Urinary bladder (tissue), 4 donors: ENCODE measurements at places on chromosomes 6 and 20. TPM values are rescaled to one million over a fixed set of nuclear protein-coding genes. Genes with fewer than 3 reads are reported as not detected.

The LZTS3 gene
- 10.4 TPM for polyA plus RNA-seq

The CD24 gene
- polyA plus RNA-seq = 28.8 TPM

The GPSM3 gene
- polyA plus RNA-seq = 12.8 TPM

The KCNQ5 gene
- polyA plus RNA-seq = 1.8 TPM

The AVP gene
- not detected for polyA plus RNA-seq

The TBXT gene
- not detected for polyA plus RNA-seq

The NMBR gene
- 0.15 TPM for polyA plus RNA-seq

The CGA gene
- polyA plus RNA-seq = not detected

The APCDD1L gene
- polyA plus RNA-seq = 5.6 TPM

The HBS1L gene
- polyA plus RNA-seq = 47.3 TPM

The TGM3 gene
- not detected for polyA plus RNA-seq

The PDYN gene
- not detected for polyA plus RNA-seq

The ENPP1 gene
- polyA plus RNA-seq = 3.8 TPM

The F13A1 gene
- 113 TPM for polyA plus RNA-seq

The CALHM5 gene
- polyA plus RNA-seq = 1.7 TPM

The SIRPD gene
- polyA plus RNA-seq = 0.53 TPM

The DEFB132 gene
- 0.04 TPM for polyA plus RNA-seq

The HLA-DRB1 gene
- 107 TPM for polyA plus RNA-seq

The TREML2 gene
- 0.10 TPM for polyA plus RNA-seq

The CTCFL gene
- not detected for polyA plus RNA-seq

The NRN1 gene
- polyA plus RNA-seq = 22.7 TPM

The ADGRF1 gene
- 5.3 TPM for polyA plus RNA-seq

The POM121L2 gene
- 0.03 TPM for polyA plus RNA-seq

The RAB22A gene
- polyA plus RNA-seq = 7.0 TPM

The KCNB1 gene
- polyA plus RNA-seq = 7.6 TPM

The DYNLT2 gene
- polyA plus RNA-seq = 1.6 TPM

The RIMS4 gene
- 0.14 TPM for polyA plus RNA-seq
